NCI-H526 (cell line): ENCODE measurements at places on chromosomes 2 and 18.

DNA sequence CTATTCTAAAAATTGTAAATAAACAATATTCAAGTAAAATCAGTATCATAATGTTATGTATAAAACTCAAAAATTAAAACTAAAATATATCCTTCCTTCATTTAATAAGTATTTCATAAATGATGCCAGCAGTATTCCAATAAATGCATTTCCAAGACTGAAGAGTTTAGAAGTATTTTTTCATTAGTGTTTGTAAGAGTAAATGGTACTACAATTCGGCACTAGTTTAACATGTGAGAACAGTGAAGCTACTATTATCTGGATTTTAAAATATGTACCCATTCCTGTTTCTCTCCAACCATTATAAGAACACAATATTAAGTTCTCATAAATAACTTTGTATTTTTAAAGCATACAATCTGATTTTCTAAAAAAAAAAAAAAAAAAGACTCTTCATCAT is 3.3 kb downstream of the BAZ2B start:
- no peak for DNase-seq

- no peak for DNase-seq
These were observed 214.3 kb downstream of the RIT2 start for GRCh38 chr18:42901161-42901560.

DNA sequence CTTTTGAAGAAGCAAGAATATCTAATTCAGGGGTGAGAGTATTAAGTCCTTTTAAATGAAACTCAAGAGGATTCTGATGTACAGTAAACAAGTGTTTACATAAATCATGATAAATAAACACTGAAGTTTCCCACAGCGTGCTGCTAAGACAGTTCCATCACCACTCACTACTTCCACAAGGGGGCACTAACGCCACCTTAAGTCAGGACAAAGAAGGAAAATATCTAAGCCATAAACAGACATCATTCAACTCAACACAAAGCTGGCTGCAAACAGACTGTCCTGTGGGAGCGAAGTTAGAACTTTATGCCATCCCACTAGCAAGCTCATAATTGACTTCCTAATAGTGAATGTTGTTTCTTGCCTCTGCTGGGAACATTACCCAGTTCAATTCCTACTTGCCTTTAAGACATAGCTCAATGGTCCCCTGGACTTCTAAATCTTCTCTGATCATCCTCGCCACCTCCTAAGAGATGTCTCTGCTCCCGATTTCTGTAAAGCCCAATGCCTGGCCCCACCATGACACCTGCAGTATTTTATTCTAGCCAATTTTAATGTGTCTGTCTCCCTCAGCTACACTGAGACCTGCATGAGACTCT is 36.5 kb downstream of the MRPL44 start:
- DNase-seq: peak; percentile 76

DNA sequence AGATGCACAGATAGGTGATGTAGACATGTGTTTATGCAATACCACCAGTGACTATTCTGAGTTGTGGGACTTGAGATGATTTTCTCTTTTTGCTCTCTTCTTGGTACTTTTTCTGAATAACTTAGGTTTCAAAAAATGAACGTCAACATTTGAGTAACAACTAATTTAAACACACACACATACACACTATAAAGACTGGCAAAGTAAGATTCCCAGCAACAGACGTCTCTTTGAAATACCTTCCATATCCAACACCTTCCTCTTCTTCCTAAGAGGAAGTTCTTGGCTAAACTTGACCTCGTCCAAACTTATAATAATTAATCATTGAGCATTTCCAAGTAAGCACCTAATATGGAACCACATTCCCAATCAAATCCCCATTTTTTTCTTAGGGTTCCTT is 81.6 kb upstream of the RGPD4 start:
- no peak for DNase-seq

DNA sequence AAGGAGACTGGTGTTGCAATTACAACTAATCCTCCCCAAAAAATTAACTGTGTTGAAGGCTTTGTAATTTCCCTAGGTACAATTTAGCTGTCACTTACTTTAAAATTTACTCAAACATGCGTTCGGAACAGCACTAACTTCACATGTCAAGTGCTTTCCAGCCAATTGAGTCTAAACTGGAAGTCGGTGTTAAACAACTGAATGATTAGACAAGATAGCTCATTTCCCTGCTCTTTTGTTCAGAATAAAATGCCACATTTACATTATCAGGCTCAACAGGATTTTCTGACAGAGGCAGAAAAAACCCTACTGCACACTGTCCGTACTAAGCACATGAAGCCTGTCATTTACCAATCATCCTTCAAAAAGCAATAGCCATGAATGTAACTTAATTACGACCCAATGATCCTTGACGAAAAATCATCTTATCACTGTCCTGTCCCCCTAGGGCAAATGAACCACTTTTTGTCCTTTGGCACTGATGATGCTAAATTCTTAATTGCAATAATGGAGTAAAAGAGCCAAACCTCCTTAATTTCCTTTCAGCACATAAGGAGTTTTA is 56.0 kb downstream of the LRPPRC start:
- no peak for DNase-seq

DNA sequence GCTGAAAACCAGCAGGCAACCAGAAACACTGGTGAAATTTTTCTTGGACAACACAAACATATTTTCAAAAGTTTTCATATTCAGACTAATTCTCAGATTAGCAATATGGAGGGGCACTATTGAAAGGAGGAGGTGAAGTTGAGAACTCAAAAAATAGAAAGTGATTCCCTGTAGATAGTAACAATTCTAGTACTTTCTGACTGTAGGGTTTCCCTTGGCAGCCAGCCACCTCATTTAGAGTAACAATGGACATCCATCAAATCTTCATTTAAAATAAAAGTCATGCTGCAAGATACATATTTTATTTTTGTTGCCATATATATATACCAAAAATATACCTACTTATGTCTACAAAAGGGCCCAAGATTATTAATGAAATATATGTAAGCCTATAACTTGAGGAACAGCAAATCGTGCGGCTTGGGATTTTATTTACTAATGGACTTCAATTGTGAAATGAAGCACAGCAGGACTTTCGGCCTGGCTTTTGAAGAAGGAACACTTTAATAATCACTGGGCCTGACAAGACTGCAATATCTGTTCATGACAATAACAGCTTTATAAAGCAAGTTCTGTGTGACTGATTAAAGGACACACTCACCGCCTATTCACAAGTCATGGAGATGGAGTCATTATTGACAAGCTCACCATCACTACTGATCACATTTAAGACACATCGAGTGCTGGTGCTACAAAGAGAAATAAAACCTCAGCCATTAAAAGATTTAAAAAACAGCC is 6.8 kb upstream of the NR4A2 start:
- DNase-seq: no peak

GRCh38 chr2:36170805-36171204 is 184.8 kb upstream of the CRIM1 start:
- DNase-seq: no peak

DNA sequence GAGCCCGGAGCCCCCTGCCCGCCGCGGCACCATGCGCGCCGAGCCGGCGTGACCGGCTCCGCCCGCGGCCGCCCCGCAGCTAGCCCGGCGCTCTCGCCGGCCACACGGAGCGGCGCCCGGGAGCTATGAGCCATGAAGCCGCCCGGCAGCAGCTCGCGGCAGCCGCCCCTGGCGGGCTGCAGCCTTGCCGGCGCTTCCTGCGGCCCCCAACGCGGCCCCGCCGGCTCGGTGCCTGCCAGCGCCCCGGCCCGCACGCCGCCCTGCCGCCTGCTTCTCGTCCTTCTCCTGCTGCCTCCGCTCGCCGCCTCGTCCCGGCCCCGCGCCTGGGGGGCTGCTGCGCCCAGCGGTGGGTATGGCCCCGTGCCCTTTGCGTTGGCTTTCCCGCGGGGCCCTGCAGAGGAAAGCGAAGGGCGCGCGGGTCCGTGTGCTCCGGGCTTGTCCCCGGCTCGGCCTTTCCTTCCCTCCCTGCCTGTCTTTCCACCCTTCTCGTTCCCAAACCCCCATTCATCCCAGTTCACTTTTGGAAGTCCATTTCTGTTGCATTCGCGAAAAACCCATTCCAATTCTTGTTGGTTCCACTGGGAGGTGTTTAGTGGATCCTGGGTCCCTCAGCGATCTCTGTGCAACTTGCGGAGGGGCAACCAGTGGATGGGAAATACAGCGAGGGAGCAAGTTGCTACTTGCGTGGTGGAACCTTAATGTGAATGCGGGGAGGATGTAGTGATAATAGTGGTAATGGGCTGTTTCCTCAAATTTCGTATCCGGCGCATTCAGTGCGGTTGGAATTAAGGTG is 599 bp downstream of the ADAM23 start:
- peak; percentile 26 for DNase-seq

- DNase-seq: peak; percentile 14
These were observed 37.8 kb downstream of the GORASP2 start for GRCh38 chr2:170966648-170967396.

GRCh38 chr2:128195435-128195984 is 104.5 kb downstream of the UGGT1 start:
- no peak for DNase-seq

GRCh38 chr2:98269274-98269673 is 77.0 kb upstream of the CNGA3 start:
- DNase-seq: peak; percentile 24

DNA sequence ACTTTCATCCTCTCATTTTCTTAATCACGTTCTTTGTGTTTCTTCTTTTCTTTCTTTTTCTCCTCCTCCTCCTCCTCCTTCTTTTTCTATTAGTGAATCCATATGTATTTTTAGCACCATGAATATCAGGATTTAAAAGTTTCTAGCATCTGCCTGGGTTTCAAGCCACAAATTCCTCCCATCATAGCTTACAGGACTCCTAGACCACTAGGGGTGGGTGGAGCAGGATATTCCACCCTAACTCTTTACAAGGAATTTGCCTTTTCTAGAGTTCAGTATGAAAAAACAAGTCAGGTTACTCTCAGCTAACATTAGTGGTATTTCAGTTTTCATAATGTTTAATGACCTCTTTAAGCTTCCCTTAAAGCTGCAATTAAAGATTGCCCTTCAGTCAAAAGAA is 19.1 kb upstream of the LRRTM1 start:
- no peak for DNase-seq

GRCh38 chr18:79866889-79867574 is 69.3 kb downstream of the KCNG2 start:
- no peak for DNase-seq

GRCh38 chr2:219736209-219736608 is 108.8 kb downstream of the SLC4A3 start:
- peak; percentile 47 for DNase-seq

DNA sequence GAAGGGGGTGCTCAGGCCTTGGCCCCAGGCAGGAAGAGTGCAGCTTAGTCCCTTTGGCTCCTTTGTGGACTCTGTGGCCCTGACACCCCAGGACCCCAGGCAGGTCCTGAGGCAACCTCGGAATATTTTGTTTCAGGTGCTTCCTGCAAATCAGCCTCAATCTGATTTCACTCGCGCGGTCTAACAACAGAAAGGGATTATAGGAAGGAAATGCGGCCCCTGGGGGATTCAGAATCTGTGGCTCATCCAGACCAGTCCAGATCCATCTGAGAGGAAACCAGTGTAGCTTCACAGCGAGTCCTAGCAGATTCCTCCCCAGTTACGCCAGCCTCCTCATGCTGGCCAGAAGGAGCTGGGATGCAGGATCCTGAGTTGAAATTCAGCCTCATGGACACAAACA is 59.5 kb upstream of the YWHAQ start:
- no peak for DNase-seq

DNA sequence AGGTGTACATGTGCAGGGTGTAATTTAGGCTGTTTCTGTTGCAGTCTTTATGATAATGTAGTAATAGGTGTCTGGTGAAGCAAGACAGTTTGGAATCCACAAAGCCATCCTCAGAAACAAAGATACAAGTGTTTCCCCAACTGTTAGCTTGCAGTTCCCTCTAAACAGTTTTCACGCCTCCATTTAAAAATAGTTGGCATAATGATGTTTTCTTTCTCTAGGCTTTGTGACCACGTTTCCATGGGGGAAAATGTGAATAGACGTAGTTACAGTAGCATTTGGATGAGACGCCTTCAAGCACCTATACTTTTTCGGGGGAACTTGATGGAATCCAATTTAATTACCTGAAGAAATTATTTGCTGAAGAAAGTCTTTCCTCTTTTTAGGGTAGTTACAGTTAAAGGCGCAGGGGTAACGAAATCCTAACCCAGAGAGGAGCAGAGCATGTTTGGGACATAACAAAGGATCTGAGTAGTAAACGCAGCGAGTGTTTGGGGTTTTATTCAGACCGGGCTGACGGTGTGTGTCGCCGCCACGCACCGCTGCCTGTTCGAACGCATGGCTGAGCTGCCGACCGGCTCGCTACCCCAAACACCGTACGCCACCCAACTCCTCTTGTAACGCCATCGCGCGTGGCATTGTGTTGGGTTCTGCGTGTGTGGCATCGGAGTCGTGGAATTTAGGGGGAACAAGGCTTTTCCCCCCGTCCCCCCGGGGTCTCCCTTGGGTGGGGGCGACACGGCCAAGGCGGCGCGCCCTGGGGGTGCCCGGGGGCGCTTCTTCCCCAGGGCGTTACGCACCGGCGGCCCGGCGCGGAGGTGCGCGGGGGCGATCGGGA is 681 bp upstream of the NRP2 start:
- DNase-seq: no peak

- no peak for DNase-seq
These were observed 629.6 kb upstream of the VRK2 start for GRCh38 chr2:57417007-57417406.

GRCh38 chr18:61554117-61554776 is 221.0 kb downstream of the CDH20 start:
- no peak for DNase-seq

DNA sequence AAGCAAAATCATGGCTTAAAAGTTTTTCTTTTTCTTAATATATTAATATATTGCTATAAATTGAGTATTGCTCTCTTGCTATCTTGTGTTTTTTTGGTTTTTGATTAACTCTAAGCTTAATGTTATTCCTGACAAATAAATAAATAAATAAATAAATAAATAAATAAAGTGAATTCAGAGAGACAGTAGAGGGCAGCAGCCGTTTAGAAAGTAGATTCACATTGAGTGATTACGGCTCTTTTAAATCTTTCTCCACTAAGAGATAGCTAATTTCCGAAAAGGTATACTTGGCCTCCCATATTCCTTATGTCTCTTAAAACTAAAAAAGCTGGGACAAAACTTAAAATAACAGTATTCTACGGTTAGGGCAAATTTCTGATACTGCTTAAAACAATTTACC is 34.3 kb downstream of the MSH2 start:
- peak; percentile 2 for DNase-seq
